Stimulated activated CD8-positive, alpha-beta memory T cell treated with anti-CD3 and anti-CD28 coated beads, Interleukin-7, amount 100 ng/mL, for 24 hours (primary cell): ENCODE measurements at places on chromosomes 7 and 10.

GRCh38 chr10:133199992-133200611 is 29.9 kb upstream of the UTF1 start:
- DNase-seq, result no peak

- no peak for DNase-seq
Measured at GRCh38 chr7:137846827-137847567, at the start of gene DGKI. DGKI (minus strand) TSS chr7:137846974.

GRCh38 chr10:718143-718700 is 28.8 kb upstream of the DIP2C start:
- DNase-seq, result no peak

DNA sequence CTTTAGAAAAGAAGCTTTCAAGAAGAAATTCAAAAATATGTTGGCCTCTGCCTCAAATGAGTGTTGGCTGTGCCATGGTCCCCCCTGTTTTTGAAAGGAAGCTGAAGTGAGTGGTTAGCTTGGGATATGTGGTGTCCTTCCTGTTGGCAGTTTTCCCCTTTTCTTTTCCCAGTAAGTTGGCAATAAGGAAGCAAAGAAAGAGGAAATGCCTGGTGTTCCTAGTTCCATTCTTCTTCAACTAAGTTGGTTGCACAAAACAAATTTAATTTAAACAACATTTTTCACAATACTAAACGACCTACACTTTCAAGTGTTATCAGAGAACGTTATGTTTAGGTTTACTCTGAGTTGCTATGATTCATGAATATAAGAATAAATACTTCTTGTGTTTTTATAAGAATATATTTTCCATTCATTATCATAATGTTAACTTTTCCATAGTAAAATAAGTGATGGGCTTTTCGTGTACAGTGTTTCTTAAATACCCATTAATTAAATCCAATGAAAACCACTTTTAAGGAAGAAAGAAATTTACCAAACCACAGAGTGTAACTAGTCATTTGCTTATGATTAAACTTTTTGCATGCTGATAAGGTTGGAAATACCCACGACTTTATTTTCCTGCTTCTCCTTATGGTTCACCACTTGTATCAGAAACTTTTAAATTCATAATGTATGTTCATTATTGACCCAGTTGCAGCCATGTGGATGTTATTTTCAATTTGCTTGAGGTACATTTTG is 7.7 kb downstream of the HDAC9 start:
- no peak for DNase-seq

GRCh38 chr10:58820386-58820785 is 307.7 kb downstream of the BICC1 start:
- no peak for DNase-seq

- no peak for DNase-seq
Measured at GRCh38 chr7:127731431-127732080, 79.6 kb downstream of the SND1 start.

GRCh38 chr7:26439521-26440232 is 148.0 kb downstream of the SNX10 start:
- DNase-seq, result no peak

DNA sequence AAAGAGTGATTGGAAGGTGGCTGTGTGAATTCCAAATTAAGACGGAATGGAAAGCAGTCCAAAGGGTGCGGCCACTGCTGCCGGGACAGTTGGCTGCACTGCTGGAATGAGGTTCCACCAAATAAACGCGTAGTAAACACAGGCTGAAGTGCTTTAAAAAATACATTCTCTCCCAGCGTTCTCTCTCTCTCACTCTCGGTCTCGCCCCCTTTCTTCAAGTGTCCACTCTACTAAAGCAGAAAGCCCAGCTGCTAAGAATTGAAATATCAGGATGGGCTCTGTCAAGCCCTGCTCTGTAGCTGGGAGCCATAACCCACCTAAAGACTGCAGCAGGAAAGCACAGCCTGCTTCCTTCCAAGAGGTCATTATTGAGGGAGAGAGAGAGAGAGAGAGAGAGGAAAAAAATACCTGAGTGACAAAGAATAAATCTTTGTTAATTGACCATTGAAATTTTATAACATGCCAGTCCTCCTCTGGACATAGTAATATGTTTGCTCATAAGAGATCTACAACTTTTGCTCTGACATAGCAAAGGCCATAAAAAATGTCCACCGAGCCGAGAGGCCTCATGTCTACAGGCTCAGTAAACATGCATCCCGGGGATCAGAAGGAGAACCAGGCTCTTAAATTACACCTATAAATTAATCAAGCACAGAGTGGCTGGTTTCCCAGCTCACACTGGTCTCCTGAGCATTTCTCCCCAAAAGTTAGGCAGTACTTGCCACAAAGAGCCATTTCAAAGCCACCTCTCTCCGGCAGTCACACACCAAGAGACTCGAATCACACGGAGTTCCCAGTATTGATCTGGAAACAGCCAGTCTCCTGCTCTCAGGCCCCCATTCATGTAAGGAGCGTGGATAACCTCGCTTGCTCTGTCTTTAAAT is 72.8 kb downstream of the FGFR2 start:
- DNase-seq, result no peak

DNA sequence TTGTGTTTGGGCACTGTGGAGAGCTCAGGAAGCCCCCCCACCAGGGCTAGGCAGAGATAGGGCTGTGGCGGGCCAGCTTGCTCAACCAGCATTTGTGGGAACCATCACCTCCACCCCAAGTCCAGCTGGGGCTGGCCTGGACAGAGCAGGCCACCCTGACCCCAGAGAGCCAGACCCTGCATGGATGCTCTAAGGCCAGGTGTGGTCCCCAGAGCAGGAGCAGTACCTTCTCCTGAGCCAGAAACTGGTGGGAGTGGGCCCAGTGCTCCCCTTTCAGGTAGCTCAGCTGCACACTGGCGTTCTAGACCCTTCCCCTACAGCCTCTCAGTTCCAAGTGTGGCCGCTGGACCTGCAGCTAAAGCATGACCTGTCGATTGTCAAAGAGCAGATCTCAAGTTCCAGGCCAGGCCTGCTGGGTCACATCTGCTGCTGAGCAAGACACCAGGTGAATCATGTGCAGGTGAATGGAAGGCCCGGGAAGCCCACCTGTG is 57.2 kb downstream of the RASGEF1A start:
- no peak for DNase-seq
